ENCODE measurements at places on chromosomes 2 and 18.

DNA sequence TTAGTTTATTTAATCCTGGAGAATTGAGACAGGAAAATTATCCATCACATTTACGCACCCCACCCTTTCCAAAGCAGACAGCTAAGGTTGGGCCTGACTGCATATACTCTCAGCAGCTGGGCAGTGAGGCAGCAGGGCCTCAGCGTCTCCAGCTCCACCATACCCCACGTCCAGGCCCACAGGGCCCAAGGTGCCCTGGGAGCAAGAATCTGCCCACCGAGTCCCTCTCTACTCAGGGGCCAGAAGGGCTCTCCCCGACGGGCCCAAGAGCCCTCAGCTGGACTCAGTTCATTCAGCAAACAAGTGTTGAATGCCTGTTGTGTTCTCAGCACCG lies 126.3 kb downstream of the SEPTIN10 start:
- no peak for DNase-seq

GRCh38 chr2:7375901-7376300 lies 458.7 kb downstream of the RNF144A start:
- DNase-seq, result no peak

GRCh38 chr2:238926761-238927611 lies 79.1 kb downstream of the TWIST2 start:
- no peak for DNase-seq

- no peak for DNase-seq
Measured at GRCh38 chr2:217064234-217065011, 204.6 kb upstream of the TNP1 start.

DNA sequence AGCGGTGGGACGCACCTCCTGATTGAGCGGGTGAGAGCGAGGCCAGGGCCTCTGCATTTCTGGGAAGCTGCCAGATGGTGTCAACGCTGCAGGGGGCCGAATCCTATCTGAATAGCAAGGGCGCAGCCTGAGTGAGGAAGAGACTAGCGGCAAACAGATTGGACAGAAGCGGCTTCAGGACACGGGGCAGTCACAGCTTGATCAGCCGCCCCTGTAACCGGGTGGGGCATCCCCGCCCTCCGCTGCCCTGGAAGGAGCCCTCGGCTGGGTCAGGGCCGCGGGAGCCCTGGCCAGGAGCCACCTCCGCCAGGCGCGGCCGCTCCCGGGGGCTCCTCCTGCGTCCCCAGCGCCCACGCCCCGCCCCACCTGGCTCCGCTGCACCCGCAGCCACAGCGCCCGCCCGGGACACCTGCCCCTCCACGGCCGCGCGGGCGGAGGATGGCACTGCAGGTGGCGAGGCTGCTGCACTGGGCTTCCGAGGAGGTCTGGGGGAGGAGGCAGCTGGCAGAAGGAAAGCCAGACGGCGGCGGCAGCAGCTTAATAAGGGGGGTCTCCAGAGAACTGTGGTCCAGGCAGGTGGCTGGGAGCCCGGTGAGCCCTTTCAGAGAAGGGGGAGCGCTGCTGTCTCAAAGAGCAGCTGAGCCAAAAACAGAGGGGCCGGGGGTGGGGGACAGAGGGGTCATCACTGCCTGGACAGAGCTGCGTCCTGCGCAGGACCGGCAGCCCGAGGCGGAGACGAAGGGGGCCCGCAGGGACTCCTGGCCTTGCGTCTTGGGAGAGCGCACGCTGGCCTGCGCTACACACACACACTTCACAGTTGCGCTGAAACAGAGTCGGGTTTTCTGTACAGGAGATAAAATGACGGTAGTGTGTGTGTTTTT lies 18.8 kb upstream of the SOX11 start:
- no peak for DNase-seq

DNA sequence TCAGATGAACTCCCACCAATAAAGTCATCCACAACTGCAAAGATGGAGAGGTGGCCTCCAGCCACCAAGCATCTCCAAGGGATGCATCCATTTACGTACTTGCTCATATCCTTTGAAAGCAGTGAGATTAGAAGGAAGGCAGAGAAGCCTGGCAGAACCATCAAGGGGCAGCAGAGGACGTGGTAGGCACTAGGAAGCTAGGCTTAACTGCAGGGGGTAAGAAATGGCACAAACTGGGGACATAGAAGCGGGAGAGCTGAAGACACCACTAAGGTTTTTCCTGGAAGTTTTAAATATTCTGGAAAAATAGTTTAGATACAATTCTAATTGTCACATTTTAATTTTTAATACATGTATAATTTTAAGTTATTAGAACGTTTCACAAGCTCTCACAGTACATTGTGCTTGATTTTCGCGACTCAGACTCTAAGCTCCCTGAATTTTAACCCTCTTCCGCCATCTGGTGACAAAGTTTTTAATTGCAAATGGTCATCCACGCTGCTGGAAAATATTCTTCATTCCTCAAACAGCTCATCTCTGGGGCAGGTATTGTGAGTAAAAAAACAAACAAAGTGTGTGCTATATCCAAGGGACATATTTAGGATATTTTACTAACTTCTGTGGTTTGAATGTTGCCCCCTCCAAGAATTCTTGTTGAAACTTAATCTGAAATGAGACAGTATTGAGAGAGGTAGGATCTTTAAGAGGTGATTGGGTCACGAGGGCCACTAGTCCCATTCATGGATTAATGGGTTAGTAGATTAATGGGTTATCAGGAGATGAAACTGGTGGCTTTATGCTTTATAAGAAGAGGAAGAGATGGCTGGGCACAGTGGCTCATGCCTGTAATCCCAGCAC lies 1.6 kb upstream of the PSTPIP2 start:
- peak; percentile 41 for DNase-seq

DNA sequence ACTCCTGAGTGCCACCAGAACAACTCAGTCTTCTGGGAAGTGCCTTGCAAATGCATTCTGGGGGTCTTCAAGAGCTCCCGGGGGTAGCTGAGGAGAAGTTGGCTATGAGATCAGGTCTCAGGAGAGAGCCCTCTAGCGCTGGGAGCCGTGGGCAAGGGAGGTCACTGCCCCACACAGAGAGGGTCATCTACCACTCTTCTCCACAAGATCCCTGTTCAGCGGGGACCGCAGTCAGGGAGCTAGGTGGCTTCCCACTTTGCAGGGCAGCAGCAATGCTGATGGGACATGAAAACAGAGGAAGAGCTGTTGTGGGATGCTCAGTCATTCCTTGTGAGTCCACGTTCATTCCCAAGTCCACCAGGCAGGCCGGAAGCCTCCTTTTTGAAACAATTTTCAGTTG lies 66.6 kb downstream of the ACKR3 start:
- DNase-seq, result no peak

- no peak for DNase-seq
Measured at GRCh38 chr18:33459612-33460011, 19.1 kb upstream of the CCDC178 start.

GRCh38 chr2:159010963-159011362 lies 42.5 kb downstream of the TANC1 start:
- DNase-seq, result no peak

DNA sequence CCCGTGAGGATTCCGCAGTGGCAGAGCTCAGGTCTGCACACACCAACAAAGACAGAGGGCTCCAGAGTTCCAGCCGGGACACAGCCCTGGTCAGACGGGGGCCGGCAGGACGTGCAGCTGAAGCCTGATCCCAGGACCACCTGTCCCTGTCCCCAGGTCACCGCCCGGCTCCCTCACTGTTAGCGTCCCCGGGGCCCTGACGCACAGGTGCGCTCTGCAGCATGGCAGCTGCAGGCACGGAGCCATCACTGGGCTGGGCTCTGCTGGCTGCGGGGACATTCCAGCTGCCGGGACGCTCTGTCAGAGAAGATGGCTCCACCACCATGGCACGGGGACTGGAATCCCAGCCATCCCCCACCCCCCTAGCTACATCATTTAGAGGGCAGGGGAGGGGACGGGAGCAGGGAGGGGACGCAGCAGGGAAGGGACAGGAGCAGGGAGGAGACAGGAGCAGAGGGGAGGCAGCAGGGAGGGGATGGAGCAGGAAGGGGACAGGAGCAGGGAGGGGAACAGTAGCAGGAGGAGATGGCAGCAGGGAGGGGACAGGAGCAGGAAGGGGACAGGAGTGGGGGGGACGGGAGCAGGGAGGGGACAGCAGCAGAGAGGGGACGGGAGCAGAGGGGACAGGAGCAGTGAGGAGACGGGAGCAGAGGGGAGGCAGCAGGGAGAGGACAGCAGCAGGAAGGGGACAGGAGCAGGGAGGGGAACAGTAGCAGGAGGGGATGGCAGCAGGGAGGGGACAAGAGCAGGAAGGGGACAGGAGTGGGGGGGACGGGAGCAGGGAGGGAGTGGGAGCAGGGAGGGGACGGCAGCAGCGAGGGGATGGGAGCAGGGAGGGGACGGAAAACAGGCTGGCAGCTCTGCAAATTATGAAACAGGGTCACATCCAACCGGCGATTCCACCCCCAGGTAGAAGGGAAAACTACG lies 39.8 kb downstream of the SLC66A2 start:
- no peak for DNase-seq

GRCh38 chr2:236257575-236257974 lies 6.6 kb downstream of the ASB18 start:
- no peak for DNase-seq

DNA sequence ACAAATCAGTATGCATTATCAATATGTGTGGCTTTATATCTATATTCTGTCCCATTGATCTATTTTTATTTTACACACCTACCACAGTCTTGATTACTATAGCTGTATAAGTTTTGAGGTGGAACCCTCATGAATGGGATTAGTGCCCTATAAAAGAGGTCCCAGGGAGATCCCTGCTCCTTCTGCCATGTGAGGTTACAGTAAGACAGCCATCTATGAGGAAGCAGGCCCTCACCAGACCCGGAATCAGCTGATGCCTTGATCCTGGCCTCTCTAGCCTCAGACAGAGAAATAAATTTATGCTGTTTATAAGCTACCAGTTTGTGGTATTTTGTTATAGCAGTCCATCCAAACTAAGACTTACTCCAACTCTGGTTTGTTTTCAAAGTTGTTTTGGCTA lies 54.9 kb downstream of the HNRNPLL start:
- DNase-seq, result no peak
